Tongue (tissue), 3 donors: ENCODE measurements at places on chromosomes 5 and 9.

DNA sequence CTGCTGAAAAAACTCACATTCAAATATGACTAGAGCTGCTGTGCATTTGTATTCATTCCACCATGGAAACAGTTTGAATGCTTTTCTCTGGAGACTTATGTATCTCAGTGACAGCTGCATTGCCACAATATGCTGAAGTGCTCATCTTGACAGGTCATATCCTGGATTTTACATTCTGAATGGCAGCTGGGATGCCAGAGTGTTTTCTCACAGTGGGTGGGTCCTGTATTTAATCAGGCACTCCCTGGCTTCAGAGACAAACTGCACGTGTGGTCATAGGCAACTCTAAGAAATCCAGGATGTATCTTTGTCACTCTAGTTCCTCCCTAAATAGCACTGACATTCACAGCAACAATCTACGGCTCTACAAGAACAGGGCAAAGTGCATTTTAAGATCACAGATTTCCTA is 75.6 kb downstream of the ST8SIA4 start:
- DNase-seq = peak; percentile 90

GRCh38 chr9:125472926-125473701 is 211.5 kb downstream of the GAPVD1 start:
- DNase-seq = peak; percentile 63

DNA sequence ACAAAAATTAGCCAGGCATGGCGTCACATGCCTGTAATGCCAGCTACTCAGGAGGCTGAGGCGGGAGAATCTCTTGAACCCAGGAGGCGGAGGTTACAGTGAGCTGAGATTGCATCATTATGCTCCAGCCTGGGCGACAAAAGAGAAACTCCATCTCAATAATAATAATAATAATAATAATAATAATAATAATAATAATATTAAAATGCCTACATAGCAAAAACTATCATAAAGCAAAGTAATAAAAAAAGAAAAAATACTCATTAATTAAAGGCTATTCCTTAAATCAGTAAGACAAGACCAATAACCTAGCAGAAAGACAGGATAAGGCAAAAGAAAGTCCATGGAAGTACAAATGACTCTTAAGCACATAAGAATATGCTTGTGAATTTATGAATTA is 50.0 kb downstream of the MRPS27 start:
- DNase-seq = no peak

DNA sequence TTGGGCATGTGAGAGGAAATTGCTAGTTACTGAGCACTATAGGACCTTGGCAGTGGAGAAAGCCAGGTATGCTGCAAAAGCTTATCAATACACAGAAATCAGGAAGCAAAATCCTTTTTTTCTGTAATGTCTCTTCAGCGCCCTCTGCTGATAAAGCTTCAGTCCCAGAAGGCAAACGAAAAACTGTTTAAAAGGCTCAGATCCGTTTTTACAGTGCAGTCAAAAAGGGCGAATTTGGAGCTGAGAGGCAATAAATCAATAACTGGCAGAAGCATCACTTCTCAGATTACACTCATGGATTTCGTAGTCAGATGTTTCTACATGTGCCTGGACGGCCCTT is 1.1 kb upstream of the MAN2A1 start:
- peak; percentile 72 for DNase-seq

- peak; percentile 70 for DNase-seq
Measured at GRCh38 chr5:34533582-34534522, 122.3 kb upstream of the RAI14 start.

- DNase-seq = peak; percentile 96
Measured at GRCh38 chr5:80238778-80239679, 16.8 kb downstream of the SERINC5 start.

DNA sequence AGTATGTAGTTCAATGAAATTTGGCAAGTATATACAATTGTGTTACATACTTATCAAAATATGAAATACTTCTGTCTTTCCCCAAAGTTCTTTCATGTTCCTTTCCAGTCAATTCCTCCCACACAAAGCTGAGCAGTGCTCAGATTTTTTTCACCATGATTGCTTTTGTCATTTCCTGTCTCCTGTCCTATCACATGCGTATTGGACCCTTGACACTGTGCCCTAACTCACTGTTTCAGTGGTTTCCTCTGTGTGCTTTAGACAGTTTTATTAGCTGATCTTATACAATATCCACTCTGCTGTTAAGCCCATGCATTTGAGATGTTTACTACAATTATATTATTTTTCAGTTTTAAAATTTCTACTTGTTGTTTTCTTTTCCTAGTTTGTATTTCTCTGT is 463.6 kb upstream of the MEF2C start:
- no peak for DNase-seq

DNA sequence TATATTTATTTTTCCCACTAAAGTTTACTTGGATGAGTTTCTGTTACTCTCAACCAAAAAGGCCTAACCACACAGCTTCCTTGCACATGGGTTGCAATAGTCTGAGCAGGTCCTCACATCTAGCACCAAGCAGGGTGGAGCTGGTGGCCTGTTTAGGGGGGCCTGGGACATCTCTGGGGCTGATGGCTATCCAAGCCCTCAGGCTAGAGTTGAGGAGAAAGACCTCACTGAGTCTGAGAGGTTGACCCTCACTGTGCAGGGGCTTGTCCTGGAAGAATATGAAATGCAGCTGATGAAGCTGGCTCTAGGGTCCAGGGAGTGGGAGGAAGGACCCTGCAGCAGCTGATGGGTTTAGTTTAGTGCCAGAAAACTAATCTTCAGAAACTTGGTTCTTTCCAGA is 217.1 kb upstream of the MVB12B start:
- no peak for DNase-seq

DNA sequence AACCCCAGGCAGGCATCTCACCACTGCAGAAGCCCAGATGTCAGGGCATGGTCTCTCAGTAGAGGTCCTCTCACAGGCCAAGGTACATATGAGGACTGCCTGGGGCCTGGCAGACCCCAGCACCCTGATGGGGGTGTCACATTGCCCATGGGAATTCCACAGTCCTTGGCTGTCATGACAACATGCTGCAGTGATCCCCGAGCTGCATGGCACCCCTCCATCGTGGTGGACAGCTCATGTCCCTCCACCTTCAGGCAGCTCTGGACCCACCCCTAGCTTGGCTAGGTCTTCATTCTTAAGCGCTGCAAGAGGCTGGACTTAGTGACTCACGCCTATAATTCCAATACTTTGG is 74.1 kb upstream of the LRRTM2 start:
- DNase-seq = no peak

DNA sequence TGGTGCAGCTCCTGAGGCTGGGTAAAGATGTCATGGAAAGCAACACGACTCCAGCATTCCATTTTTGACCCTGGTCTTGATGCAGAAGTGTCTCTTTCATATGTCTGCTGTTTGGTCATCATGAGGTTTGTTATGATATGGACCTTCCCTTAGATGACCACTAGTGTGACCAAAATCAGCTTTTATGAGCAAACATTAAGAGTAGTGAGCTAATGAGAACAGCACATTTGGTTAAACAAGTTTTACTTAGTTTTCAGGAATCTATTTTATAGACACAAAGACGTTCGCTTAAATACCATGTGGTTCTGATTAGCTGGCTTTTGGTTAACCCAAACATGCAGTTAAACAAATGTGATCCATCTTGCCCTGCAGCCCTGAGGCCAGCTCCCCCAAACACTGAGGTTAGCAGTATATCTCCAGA is 56.7 kb upstream of the ACTBL2 start:
- DNase-seq = no peak

- peak; percentile 68 for DNase-seq
Measured at GRCh38 chr9:20683351-20684034, 566 bp upstream of the FOCAD start.

- no peak for DNase-seq
Measured at GRCh38 chr5:78002690-78003089, 226.6 kb upstream of the TBCA start.

DNA sequence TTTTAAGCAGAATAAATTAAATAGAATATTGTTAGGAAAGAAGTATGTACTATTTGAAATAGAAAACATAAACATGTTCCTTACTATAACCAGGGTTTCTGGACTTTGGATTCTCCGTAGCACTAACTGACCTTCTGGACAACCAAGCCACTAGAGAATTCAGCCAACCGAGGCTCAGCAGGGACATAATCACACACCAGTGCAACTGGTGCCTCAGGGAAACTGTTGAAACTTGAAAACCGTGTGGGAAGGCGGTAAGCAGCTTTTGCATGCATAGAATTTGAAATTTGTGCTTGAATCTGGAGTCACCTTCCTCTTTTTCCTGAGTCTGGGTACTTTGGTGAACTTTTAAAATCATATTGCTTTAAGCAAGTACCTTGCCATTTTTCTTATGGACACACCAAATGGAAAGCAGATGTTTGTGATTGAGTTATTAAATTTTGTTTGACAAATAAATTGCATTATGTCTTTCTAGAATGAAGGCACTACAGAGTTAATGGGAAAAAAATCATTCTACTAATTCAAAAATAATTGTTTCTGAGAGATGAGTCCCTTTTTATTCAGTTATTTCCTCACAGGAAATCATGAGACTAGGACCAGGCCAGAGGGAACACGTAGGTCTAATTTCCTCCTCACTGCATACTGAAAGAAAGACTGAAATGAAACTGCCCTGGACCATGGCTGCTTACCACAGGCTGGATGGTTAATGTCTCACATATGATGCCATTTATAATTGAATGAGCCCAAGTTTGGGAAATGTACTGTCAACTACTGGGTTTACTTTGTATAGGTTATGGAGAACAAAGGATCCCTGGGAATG is 20.6 kb upstream of the SCAMP1 start:
- no peak for DNase-seq

DNA sequence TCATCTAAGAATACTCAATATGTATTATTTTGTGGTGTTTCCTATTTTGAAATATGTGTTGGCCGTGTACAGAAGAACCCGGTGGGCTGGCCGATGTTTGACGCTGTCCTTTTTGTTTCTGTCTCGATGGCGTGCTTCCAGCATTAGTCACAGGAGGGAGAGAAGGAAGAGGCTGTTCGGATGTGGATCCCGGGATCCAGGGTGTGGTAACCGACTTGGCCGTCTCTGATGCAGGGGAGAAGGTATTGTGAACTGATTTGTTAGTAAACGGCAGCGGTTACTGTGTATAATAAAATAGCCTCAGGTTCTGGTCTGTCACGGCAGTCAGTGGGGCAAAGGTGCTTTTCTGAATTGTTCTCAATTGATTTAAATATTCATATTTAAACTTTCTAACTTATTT is 275.0 kb downstream of the ARHGEF28 start:
- DNase-seq = no peak

DNA sequence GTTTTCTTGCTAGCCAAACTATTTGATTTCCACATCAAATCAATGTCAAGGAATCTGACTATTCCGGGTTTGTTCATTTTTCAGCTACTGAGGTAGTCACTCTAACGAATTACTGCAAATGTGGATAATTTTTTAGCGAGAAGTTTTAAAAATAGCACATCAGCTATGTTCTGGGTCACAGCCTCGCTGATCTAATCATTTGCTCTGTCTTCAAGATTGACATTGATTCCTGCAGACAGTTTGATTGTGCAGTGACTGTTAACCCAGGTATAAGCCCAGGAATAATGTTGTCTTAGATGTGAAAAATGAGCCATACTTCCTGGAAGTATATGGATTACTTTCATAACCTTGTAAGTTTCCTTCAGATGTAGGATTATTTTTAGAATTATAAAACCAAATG is 175.1 kb downstream of the BAAT start:
- no peak for DNase-seq

GRCh38 chr5:87645224-87645623 is 232.5 kb upstream of the CCNH start:
- no peak for DNase-seq

GRCh38 chr5:1436036-1436435 is 9.2 kb downstream of the SLC6A3 start:
- no peak for DNase-seq

DNA sequence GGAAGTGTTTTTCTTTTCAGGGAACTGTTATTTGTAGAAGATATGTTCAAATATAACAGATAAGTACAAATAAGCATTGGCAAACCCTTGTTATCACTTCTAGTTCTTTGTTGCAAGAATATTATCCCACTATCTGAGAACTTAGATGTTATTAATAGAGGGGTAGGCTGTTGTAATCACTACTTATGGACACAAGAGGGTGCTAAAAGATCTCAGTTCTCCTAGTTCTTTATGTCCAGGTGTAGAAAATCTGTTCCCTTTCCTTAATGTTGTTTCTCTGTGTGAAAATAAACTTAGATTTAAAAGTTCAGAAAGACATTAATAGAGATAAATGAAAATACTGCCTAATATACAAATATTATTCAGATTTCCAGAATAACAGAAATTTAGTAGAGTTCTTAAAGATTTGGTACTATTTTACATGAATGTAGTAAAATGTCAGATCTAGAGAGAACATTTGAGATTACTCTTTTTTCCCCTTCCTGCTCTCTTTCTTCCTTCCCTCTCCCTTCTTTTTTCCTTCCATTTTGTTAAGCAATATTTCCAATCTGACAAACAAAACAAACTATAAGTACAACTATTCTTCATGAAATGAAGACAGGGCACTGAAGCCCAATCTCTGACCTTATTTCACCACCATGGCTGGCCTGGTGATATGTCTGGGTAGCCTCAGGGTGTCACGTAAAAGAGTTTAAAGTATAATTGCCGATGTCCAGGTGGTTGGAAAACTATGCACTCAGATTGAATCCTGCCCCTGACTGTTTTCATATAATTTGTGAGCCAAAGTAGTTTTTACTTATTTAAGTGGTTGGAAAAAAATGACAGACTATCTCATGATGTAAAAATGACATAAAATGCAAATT is 43.6 kb upstream of the C5orf46 start:
- DNase-seq = peak; percentile 57

GRCh38 chr5:170075696-170076095 is 30.0 kb upstream of the FOXI1 start:
- DNase-seq = peak; percentile 67

DNA sequence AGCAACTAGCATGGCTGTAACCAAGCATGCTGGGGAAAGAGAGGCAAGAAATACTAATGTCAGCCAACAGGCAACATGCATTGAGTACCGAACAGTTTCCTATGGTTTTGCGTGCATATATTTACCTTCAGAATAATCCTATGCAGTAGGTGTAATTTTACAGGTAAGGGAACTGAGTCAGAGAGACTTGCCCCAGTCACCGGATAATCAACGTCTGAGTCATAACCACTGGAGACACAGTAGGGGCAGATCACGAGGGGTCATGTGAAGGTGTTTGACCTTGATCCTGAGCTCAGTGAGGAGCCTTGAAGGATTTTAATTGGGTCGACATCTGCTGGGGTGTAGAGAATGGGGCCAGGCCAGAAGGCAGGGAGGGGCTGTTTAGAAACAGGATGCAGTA is 13.4 kb upstream of the TSC1 start:
- no peak for DNase-seq

DNA sequence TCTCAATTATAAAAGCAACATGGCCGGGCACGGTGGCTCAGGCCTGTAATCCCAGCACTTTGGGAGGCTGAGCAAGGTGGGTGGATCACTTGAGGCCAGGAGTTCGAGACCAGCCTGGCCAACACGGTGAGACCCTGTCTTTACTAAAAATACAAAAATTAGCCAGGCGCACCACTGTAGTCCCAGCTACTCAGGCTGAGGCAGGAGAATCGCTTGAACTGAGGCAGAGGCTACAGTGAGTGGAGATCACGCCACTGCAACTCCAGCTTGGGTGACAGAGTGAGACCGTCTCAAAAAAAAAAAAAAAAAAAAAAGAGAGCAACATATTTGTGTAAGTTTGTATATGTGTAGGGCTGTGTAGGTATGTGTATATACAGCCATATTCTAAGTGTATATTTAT is 7.5 kb downstream of the RPS6 start:
- no peak for DNase-seq
